ENCODE measurements at places on chromosomes 1 and 21. TPM values are rescaled to one million over a fixed set of nuclear protein-coding genes. Genes with fewer than 3 reads are reported as not detected.

TFF3 gene
- not detected for total RNA-seq

MTHFR gene
- total RNA-seq, result 83.2 TPM

GRCh38 chr1:196400478-196401451, 207.5 kb downstream of the KCNT2 start:
- no peaks in the 10 kb centered on the region for H3K27me3 ChIP-seq
- H3K36me3 ChIP-seq, result no peaks in the 10 kb centered on the region
- no peak overlapping the region for H3K4me3 ChIP-seq
- no peak for DNase-seq

GRCh38 chr1:118021668-118022067, 92.1 kb downstream of the WDR3 start:
- no peak for DNase-seq
- no peaks in the 10 kb centered on the region for H3K36me3 ChIP-seq
- no peak overlapping the region for H3K27ac ChIP-seq
- peaks cover 2% of the 10 kb centered on the region for H3K4me1 ChIP-seq

DNA sequence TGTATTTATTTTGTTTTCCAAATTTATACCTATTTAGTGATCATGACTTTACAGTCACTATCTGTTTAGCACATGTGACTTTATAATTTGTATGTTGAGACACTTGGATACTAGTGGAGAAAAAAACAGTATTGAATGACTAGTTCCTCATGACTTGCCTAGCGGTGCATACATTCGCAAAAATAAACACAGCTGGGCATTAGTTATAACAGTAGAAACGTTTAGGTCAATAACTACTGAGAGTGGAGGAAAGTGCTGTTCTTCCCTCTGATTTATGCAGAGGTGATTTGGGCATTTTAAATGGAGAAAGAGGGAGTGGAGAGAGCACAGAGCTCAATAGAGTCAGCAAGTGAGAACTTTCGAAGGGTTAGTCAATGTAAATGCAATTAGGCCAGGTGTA, 1679.0 kb upstream of the B3GALT2 start:
- DNase-seq, result no peak
- H3K36me3 ChIP-seq, result no peaks in the 10 kb centered on the region
- H3K27me3 ChIP-seq, result no peaks in the 10 kb centered on the region

GRCh38 chr21:46130831-46131587, 24.4 kb downstream of the FTCD start:
- no peak overlapping the region for H3K4me3 ChIP-seq
- no peak overlapping the region for H3K27ac ChIP-seq
- DNase-seq, result peak; percentile 18

- H3K4me3 ChIP-seq, result no peak overlapping the region
- H3K36me3 ChIP-seq, result no peaks in the 10 kb centered on the region
- DNase-seq, result no peak
- H3K4me1 ChIP-seq, result peaks cover 2% of the 10 kb centered on the region
Measured at GRCh38 chr1:82485591-82486369, 685.0 kb downstream of the ADGRL2 start.

PTPRC gene
- not detected for total RNA-seq

OR6K3 gene
- total RNA-seq, result not detected

GRCh38 chr1:115327270-115327669, 10.8 kb downstream of the NGF start:
- no peak for DNase-seq
- no peak overlapping the region for H3K4me3 ChIP-seq
- peaks cover 3% of the 10 kb centered on the region for H3K27me3 ChIP-seq
- H3K36me3 ChIP-seq, result no peaks in the 10 kb centered on the region
- no peak overlapping the region for H3K27ac ChIP-seq
- no peaks in the 10 kb centered on the region for H3K4me1 ChIP-seq

GRCh38 chr1:22553104-22553880, 10.0 kb upstream of the EPHA8 start:
- DNase-seq, result no peak
- no peak overlapping the region for H3K4me3 ChIP-seq
- H3K36me3 ChIP-seq, result no peaks in the 10 kb centered on the region

DNA sequence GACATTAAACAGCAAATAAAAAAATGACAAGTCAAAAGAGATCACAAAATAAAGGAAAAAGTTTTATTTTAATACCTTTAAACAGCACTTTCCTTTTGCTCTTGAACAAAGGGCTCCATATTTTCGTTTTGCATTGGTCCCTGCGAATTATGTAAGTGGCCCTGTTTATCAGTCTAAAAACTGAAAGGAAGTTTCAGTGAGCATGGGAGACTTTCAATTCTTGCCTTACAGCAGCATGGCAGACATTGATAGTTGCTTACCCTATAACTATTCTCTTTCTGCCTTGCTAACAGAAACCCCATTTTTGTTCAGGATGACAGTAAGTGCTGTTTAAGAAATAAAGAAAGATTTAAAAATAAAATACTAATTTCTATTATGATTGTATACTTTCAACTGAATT, 5.2 kb upstream of the SH3GLB1 start:
- no peaks in the 10 kb centered on the region for H3K36me3 ChIP-seq
- no peaks in the 10 kb centered on the region for H3K4me1 ChIP-seq
- no peak overlapping the region for H3K27ac ChIP-seq
- peaks cover 10% of the 10 kb centered on the region for H3K27me3 ChIP-seq

KCNJ9 gene
- total RNA-seq, result 2.0 TPM

GRCh38 chr1:229696385-229696784, 70.3 kb downstream of the URB2 start:
- DNase-seq, result no peak
- no peak overlapping the region for H3K27ac ChIP-seq
- H3K27me3 ChIP-seq, result peaks cover 17% of the 10 kb centered on the region
- H3K4me3 ChIP-seq, result no peak overlapping the region

DNA sequence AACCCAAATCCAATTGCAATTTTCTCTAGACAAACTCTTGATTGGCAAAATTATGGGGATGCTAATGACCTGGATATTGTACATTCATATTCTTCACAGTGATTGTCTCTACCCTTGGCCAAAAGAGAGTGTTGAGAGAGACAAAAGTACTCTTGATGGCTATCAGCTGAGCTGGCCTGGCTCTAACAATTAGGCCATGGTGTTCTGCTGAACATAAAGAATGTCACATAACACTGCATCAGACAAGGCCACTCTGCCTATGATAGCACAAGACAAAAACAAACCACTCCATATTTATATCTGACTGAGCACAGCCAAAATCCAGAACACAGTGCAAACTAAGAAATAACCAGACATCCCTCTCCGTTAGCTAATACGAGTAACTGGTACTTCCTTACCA, 101.7 kb downstream of the ADAMTS1 start:
- no peaks in the 10 kb centered on the region for H3K4me1 ChIP-seq
- DNase-seq, result no peak
- H3K27ac ChIP-seq, result no peak overlapping the region
- H3K36me3 ChIP-seq, result peaks cover 5% of the 10 kb centered on the region
- H3K27me3 ChIP-seq, result no peaks in the 10 kb centered on the region

LRRC8B gene
- total RNA-seq, result 17.7 TPM

TMEM81 gene
- total RNA-seq, result 9.3 TPM

- H3K27ac ChIP-seq, result no peak overlapping the region
- no peaks in the 10 kb centered on the region for H3K27me3 ChIP-seq
- no peak overlapping the region for H3K4me3 ChIP-seq
- DNase-seq, result no peak
- no peaks in the 10 kb centered on the region for H3K36me3 ChIP-seq
Measured at GRCh38 chr1:56190806-56191365, 388.5 kb downstream of the PLPP3 start.

DNA sequence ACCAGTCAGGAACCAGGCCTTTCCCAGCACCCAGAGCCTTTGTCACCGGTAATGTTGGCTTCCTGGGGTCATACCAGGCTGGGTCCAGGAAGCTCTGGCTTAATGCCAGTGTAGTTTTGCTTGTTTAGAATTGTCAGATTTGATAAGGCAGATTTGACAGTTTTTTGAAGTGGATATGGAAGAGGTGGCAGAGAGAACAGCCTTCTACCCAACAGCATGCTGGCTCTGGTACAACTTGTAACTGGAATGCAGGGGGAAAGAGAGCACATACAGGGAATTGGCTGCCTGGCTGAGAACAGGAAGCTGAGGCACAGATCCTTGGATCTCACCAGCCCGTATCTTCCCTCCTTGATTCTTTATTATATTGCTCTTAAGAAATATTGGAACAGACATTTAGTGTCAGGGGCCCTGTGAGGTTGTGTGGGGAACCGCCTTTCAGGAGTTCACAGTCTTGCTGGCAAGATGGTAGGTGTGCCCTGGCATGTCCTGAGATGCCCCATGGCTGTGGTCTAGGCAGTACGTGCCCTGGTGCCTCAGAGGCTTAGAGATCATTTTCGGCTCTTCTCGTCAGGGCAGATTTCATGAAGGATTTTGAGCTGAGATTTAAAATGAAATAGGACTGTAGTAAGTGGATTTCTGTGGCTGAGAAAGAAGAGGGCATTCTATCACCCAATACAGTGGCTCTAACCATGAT, 227.0 kb downstream of the PBX1 start:
- H3K4me3 ChIP-seq, result no peak overlapping the region
- H3K27ac ChIP-seq, result no peak overlapping the region
- peaks cover 4% of the 10 kb centered on the region for H3K27me3 ChIP-seq
- H3K36me3 ChIP-seq, result no peaks in the 10 kb centered on the region
- H3K4me1 ChIP-seq, result peaks cover 26% of the 10 kb centered on the region
- no peak for DNase-seq

DNA sequence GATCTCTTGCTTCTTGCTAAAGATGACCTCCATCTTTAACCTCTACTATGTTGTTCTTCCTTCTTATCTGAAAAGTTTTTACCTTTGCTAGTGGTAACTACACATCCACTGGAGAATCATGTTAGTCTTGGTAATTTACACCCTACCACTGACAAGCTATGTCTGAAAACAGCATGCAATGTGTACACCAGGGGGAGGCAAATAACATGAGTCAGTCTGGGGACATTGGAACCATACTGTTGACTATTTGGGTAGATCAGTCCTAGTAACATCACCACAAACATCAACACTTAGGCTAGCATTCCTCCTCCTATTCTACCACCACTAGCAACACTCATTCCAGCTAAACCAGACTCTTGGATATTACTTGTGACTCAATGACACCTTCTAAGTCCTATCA, 549.0 kb downstream of the KCNT2 start:
- peaks cover 2% of the 10 kb centered on the region for H3K4me1 ChIP-seq
- no peak for DNase-seq
- H3K4me3 ChIP-seq, result no peak overlapping the region
- H3K36me3 ChIP-seq, result no peaks in the 10 kb centered on the region
- H3K27ac ChIP-seq, result no peak overlapping the region
- H3K27me3 ChIP-seq, result no peaks in the 10 kb centered on the region
